SW 1271 (cell line): ENCODE measurements at places on chromosomes 6 and 20.

DNA sequence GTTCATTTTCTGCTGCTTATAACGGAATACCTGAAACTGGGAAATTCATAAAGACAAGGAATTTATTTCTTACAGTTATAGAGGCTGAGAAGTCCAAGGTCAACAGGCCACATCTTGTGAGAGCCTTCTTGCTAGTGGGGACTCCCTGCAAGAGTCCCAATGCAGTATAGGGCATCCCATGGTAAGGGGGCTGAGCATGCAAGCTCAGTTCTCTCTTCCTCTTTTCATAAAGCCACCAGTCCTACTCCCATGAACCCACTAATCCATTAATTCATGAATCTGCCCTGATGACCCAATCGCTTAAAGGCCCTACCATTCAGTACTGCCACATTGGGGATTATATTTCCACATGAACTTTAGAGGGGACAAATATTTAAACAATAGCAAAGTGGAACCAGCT is 26.5 kb downstream of the CYB5R4 start:
- no peak for DNase-seq

- no peak for DNase-seq
These were observed 161.3 kb downstream of the MEI4 start for GRCh38 chr6:77814119-77814518.

DNA sequence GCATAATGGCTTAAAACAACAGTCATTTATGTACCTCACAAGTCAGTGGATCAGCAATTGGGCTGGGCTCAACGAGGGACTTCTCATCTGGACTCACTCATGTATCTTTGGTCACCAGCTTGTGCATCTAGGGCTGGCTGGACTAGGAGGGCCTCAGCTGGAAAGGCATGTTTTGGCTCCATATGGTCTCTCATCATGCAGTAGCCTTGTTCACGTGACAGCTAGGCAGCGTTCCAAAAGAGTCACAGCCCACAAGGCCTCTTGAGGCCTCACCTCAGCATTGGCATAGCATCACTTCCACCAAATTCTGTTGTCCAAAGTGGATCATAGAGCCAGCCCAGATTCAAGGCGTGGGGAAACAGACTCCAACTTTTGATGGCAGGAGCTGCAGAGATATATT is 110.1 kb downstream of the MAFB start:
- DNase-seq, result no peak

- DNase-seq, result no peak
These were observed 128.0 kb downstream of the UST start for GRCh38 chr6:148874698-148875293.

DNA sequence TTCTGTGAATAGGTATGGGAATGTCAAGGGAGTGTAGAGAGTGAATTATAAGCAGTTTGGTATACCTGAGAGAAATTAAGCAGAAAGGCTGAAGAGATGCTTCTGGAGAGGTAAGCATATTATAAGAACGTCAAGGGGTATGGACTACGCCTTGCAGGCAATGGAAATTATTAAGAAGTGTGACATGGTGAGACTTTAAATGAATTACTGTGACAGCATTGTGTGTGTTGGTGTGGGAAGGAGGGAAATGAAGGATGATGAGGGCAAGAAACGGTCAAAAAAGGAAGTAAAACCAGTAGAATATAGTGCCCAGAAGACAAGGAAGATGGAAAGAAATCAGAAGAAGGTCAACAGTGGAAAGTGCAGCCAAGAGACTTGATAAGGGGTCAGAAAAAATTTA is 5.9 kb downstream of the KHDRBS2 start:
- no peak for DNase-seq

DNA sequence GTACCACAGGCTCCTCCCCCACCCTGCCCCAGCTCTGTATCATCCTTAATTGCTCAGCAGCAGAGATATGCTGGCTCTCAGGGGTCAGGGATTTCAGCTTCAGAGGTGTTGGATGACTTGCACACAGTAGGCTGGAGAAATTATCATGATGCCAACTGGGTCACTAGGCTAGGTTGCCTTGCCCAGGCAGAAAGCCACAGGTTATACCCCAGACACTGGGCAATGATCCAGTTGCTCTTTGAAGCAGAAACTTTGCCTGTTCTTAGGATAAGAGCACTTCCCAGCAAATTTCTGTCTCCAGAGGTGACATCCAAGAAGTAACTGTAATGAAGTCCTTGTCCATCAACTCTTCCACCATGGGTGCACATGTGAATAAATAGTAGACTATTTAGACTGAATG is 38.3 kb upstream of the SCML4 start:
- DNase-seq, result no peak

DNA sequence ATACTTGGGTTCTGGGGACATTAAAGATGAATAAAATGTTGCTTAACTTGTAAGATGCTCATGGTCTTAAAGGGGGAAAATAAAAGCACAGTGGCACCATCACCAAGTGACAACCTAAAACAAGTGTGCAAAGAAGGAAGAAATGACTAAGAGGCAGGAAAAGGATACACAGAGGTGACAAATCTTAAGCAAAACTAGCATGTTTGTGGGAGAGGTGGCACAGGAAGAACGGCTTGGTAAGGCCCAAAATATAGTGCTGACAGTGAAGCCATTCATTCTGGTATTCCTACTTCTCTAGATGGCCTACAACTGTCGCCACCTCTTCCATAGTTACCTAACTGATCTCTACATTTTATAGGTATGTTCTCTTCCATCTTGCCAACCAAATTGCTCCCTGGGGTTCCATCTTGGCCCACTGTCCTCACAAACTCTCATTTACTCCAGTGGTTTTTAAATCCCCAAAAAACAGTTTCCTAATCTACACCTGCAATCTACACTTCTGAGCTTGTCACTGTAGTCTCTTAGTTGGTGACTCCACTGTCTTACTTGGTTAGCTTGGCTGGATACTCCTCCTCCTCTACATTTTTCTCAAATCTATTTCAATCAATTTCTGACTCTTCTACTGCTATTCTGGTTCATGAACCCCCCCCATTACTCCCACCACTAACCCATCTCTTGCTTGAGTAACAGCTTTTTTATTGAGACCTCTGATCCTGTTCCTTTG is 33.5 kb downstream of the FAM8A1 start:
- no peak for DNase-seq

DNA sequence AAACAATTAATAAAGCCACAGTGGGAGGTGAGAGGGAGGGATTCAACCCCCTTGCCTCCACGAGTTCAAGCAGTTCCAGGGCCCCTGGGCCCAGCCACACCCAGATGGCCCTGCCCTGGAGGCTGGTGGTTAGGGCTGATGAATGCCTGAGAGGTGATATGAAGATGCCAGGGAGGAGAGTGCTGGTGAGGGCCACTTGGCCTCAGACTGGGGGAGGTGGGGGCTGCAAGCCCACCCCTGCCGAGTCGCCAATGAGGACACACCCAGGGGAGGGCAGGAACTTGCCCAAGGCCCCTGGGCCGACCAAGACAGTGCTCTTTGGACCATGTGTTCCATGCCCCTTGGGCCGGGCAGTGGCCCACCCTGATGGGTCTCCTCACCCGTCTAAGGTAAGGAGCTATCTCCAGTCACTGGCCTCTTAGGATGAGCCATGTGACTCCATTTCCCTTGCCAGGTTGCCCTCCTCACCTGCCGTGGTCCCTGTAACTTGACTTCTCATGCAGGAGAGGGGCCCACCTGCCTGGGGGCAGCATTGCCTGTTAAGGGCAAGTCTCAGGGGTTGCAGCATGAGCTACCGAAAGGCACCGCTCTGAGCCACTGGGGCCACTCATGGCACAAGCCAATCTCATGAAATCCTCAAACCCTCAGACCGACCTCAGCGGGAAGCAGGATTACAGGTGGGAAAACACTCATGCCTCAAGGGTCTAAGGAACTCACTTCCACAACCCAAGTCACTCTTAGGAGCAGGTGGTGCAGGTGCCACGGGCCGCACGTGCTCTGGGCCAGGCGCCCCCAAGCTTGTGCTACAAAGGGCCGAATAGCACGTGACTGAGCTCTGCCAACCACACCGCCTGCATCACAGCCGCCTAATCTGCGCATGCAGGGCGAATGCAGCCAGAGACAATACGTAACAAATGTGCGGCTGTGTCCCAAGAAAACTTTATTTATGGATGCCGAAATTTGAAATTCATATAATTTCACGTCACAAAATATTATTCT is 147.4 kb upstream of the MLN start:
- no peak for DNase-seq

DNA sequence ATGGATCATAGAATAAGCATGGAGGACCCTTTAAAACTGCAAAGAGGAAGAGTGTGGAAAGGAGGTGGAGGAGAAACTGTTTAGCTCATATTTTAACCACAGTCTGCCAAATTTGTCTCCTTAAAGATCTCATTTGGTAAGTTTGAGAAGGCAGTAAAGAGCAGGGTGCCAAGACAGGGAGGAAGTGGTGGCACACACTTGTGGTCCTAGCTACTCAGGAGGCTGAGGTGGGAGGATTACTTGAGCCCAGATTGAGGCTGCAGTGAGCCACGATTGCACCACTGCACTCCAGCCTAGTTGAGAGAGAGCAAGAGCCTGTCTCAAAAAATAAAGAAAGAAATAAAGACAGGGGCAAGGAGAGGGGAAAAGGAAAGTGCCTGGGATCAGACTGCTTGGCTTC is 16.8 kb upstream of the DCBLD1 start:
- no peak for DNase-seq

GRCh38 chr6:136672144-136672543 is 120.1 kb downstream of the MAP3K5 start:
- DNase-seq, result no peak

DNA sequence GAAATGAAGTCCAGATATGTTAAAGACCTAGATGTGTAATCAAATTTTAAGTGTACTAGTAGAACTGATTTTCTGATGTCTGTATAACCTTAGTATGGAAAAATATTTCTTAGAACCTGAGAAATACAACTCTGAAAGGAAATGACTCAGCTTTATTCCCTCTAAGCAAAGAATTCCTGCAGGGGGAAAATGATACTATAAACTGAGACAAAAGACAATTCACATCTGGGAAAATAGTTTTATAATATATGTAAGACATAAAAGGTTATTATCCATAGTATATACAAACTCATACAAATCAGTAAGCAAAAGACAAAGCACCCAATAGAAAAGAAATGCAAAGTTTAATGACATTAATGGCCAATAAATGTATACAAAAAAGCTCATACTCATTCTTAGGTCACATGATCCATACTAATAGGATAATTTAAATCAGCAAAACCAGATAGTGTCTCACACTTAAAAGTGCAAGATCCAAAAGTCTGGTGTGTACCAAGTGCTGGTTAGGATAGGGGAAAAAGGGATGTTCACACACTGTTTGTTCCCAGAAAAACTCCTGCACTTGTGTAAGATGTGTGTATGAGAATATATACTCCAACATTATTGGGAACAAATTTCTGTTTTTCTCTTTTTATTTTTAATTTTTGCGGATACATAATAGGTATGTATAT is 22.6 kb downstream of the RNF217 start:
- DNase-seq, result peak; percentile 47

GRCh38 chr6:164007881-164008280 is 593.4 kb downstream of the QKI start:
- no peak for DNase-seq

GRCh38 chr6:26271668-26272024 is 93.4 kb upstream of the BTN3A2 start:
- no peak for DNase-seq
